Hepatocyte (in vitro differentiated cells): ENCODE measurements at places on chromosomes 7 and 10.
A peak's percentile ranks its signal among the peaks of the same experiment; 100 is the strongest.

DNA sequence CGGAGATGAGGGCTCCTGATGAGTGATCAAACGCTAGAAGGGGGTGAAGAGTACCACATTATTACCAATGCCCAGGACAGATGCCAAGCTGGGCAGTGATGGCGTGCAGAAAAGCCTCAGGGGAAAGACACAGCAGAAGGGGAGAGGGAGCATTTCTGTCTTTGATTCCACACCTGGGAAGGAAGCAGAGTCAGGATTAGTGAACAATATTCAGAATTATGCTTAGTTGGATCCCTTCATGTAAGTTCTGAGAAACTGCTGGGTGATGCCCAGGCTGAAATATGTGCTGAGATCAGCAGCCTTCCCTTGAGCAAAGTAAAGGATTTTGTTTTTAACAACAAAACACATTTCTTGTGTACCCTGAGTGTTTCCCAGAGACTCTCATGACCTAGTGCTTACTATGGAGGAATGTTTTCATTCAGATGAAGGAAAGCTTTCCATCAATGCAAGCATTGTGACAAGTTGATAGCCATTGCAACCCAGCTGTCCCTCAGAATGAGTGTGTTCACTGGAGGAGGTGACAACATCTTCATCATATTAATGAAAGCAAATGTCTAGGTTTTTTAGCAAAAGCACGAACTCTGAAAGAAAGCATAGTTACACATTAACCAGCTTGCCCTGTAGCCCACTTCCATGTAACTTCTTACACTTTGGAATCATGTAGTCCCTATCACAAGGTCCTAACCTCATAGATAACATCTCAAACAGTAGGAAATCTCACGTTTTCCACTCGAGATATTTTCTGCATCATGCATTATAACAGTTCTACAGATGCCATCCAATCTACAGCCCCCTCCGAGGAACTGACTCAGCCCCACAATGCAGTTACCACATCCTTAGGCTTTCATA lies 23.8 kb upstream of the AKR1C1 start:
- DNase-seq: no peak

DNA sequence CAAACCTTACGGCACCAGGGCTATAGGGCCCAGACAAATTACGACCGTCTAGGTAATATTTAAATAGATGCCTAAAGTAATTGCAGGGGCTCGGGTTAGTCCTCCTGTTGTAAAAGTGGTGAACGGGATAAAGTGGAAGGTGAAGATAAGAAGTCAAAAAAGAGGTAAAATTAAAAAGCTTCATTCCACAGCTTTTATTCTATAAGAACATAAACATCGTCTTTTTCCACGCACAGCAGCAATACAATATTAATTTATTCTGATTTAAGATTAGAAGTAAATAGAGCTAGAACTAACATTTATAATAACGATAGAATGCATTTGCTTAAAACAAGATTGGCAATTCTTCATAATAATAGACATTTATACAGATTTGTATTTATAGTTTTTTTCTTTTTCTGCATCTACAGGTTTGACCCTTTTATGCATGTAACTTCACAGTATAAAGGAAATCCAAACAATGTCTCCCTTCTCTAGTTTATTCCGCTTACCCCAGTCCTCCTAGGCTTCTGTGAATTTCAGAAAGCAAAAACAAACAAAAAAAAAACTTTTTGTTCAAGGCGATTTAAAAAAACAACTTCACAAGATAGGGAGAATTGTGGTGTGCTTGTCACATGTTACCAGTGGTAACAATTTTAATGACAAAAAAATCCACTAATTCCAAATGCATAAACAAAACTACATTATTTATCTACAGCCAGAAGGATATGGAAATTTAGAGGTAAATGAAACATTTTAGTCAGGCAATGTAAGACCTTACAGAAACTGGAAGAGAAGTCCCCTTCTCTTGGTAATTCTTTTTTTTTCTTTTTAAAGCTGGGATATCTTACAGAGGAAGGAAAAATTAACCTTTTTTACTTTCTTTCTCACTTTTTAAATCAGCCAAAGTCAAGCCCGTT lies 3.4 kb downstream of the HOXA10 start:
- no peak for DNase-seq

GRCh38 chr7:25263337-25263736 lies 35.1 kb upstream of the NPVF start:
- DNase-seq: no peak

DNA sequence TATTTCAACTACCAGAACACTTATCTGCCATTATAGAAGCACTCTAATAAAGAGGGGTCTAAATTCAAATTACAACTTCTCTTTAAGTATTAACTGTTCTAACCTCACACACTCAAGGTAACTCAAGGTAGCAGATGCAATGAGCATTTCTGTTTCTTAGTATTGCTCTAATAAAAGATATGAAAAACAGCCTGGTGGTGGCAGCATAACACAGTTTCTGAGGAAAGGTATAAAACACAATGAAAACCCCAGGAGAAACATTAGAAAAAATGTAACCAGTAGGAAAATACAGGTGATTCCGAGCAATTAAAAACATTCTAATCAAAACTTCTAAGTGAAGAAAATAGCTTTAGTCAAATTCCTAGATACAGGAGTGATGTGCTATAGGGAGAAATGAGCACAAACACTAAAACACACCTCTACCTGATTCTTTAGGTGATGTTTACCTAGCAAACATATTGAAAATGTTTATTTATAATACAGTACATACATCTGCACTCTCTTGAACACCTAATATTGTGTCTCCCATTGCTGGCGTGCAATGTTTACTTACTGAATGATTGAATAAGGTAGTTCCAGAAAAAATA lies 3.5 kb downstream of the MKRN1 start:
- peak; percentile 71 for DNase-seq

DNA sequence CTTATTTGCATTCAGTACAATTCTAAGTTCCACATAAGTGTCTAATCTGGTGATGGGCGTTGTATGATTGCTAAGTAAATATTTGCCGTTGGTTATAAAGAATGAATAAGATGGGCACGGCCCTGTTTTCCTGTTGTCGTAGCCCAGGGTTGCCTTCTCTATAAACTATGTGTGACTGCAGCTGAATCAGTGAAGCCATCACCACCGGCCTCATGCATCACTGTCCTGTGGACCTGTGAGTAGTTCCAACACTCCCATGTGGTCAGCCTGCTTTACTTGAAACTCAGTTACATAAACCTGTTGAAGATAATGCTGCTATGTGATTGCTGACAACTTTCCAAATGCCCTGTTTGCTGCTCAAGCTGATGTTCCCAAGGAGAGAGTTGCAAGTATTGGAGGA lies 21.6 kb upstream of the KLF6 start:
- DNase-seq: peak; percentile 80

- no peak for DNase-seq
Measured at GRCh38 chr10:7184660-7185366, 226.0 kb downstream of the SFMBT2 start.
